CD4-positive, alpha-beta T cell treated with Interleukin-4 for 4 hours (primary cell): ENCODE measurements at places on chromosomes 7 and 10.

GRCh38 chr10:450463-450862 lies 239.0 kb downstream of the DIP2C start:
- no peak for DNase-seq

- DNase-seq, result no peak
Observed at GRCh38 chr10:77927402-77928246, 1.1 kb upstream of the DLG5 start.

GRCh38 chr10:15321431-15322341 lies 49.4 kb downstream of the FAM171A1 start:
- DNase-seq, result no peak

GRCh38 chr10:10850214-10850613 lies 167.5 kb upstream of the CELF2 start:
- DNase-seq, result no peak

DNA sequence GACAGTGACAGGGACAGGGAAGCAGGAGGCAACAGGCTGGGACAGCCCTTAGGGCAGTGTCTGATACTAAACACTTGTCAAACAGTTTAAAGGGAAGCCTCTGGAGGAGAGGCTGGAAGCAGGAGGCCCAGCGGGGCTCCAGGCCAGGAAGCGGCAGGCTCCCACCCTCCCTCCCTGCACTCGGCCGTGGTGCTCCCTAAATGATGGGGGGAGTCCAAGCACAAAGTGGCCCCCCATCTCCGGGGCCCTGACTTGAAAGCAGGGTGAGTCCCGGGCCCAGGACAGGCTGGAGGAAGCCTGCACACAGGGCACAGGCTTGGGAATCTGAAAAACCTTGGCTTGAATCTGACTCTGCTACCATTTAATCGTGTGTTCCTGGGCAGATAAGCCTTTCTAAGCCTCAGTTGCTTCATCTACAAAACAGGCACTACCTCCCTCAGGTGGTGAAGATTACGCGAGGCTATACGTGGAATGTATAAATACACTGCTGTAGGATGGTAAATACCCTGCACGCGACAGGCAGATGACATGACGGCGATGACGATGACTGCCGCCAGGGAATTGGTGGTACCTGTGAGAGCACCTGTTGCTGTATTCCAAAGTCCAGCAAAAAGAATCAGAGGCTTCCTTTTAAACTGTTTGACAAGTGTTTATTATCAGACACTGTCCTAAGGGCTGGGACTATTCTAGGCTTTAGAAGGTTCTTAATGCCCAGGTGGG lies 34.1 kb downstream of the GBX1 start:
- no peak for DNase-seq

GRCh38 chr7:157268540-157268939 lies 68.3 kb upstream of the DNAJB6 start:
- DNase-seq, result no peak

DNA sequence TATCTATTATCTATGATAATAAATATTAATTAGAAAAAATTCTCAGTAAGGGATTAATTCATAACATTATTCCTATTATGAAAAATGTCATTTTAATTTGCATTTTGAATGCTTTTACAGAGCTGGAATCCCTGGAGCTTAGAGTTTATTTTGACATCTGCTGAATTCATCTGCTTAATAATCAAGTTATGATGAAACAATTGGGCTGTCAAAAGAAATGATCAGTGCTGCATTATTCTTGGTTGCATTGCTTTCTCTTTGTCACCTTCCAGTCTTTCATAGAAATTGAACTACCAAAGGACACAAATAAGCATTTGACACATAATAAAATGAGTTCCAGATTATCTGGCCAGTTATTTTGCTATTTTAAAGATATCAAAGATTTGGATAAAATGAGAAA lies 40.0 kb upstream of the MACC1 start:
- DNase-seq, result no peak

DNA sequence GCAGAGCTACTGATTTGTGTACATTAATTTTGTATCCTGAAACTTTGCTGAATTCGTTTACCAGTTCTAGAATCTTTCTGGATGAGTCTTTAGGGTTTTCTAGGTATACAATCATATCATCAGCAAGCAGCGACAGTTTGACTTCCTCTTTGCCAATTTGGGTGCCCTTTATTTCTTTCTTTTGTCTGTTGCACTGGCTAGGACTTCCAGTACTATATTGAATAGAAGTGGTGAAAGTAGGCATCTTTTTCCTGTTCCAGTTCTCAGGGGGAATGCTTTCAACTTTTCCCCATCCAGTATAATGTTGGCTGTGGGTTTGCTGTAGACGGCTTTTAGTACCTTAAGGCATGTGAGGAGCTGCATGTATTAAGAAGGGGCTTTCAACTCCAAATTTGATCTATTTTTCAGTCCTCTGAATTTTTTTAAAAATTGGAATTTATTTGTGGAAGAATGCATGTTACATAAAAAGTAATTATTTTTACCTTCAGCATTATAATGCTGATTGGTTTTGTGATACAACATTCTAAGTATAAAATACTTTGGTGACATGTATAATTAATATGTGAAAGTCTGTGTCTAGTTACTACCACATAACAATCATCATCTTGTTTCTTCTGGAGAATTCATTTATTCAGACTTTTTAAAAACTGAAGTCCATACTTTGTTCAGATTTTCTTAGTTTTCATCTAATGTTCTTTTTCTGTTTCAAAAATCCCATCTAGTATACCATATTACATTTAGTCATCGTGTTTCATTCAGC lies 49.6 kb downstream of the CPED1 start:
- no peak for DNase-seq

DNA sequence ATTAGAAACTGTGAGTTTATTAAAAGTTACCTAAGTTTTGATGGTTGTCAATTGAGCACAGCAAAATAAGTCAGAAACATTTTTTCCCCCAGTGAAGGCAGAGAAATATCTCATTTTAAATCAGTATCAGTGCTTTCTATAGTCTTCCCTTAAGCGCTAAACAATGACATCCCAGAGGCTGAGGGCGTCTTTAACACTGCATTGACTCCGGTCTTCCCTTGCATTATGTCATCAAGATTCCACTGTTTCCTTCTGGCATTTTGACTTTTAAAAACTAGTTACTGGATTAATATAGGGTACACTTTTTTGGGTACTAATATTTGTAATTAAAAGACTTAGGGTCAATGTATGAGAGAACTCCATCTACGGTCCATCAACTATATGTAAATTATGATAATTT lies 3.9 kb downstream of the GLUD1 start:
- no peak for DNase-seq

GRCh38 chr7:85823396-85824080 lies 636.7 kb upstream of the SEMA3D start:
- no peak for DNase-seq

GRCh38 chr10:52212802-52213201 lies 101.3 kb upstream of the DKK1 start:
- no peak for DNase-seq

- peak; percentile 95 for DNase-seq
Observed at GRCh38 chr10:124916585-124917427, 25.1 kb upstream of the ZRANB1 start.
